Stimulated activated CD8-positive, alpha-beta memory T cell treated with anti-CD3 and anti-CD28 coated beads, Interleukin-4, amount 100 ng/mL, for 48 hours (primary cell): ENCODE measurements at places on chromosomes 12 and 14.
A peak's percentile ranks its signal among the peaks of the same experiment; 100 is the strongest.

GRCh38 chr14:103521438-103521950 is 1.1 kb downstream of the CKB start:
- no peak for DNase-seq

GRCh38 chr14:72812292-72812851 is 81.5 kb downstream of the DPF3 start:
- DNase-seq = no peak

GRCh38 chr12:91113621-91114020 is 2.3 kb upstream of the LUM start:
- DNase-seq = no peak

GRCh38 chr12:109796057-109796456 is 37.1 kb downstream of the TRPV4 start:
- DNase-seq = no peak

GRCh38 chr14:85037411-85037810 is 492.5 kb upstream of the FLRT2 start:
- DNase-seq = no peak

- no peak for DNase-seq
Measured at GRCh38 chr14:58584383-58584782, 53.4 kb upstream of the DACT1 start.

DNA sequence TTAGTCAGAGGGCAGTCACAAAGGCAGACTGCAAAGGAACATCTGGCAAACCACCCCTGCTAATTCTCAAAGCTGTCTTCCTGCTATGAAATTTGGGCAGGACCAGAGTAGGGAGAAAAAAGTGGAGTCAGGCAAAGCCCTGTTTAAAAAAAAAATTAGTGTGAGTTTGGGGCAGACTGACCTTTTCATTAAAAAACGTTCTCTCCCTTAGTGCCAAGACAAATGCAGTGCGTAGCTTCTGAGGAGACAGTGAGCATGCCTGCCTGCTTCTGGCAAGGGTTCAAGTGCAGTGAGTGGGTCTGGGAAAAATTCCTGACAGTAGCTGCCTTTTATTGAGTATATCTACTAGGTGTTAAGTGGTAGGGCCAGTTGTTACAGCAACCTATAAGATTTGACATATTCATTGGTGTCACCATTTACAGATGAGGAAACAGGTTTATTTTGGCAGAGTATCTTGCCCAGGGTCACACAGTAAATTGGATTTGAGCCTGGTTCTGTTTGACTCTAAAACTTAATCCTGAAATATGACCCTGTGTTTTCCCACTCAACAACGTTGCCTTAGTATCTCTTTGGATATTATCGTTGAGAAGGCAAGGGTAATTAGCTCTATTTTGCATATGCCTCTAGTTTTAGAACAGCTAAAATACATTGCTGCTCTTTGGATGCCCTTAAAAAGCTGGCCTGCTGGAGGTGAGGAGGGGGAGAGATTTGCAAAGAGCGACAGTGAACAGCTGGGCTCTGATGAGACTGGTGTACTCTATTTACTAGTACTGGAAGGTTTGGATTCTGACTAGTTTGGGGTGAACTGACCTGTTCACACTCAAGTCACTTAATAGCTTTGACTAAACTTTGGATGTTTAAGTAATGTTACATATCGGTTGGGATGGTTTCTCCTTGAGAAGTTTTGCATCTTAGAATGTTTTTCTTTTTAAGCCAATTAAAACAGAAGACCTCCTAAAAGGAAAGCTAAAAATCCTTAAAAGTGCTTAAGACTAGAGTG is 72.8 kb downstream of the PAPOLA start:
- DNase-seq = no peak

DNA sequence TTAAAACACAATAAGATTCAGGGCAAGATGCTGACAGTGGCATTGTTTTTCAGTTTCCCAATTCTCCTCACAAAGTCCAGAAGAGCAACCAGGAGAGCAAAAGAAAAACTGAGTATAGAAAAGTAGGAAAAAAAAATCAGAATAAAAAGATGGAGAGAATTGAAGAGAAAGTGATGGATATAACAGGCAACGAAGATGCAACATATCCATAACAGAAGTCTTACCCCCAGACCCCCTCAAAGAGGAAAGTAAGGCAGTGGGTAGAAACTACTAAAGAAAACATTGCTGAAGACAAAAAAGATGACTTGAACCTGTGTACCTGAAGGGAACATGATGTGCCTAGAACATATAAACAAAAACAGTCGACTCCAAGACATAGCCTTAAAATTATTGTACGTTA is 10.6 kb downstream of the TCL1A start:
- DNase-seq = no peak

- no peak for DNase-seq
Measured at GRCh38 chr12:14836336-14837210, 6.8 kb downstream of the ART4 start.

DNA sequence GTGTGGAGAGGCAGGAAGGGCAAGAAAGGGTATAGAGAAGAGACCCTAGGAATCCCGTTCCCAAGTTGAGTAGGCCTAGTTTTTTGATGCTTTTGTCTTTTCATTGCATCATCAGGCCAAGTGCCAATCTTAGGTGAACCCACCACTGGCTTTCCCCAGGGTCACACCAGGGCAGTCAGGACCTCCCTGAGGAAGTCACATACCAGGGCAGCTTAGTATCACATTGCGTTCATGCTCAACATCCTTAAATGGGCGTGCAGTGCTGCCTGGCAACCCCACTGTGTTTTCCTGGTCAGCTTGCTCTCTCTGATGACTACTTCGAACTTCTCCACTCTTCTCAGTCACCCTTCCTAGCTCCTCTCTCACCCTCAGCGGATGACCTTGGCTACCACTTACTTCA is 9.0 kb downstream of the ASIC1 start:
- DNase-seq = no peak

DNA sequence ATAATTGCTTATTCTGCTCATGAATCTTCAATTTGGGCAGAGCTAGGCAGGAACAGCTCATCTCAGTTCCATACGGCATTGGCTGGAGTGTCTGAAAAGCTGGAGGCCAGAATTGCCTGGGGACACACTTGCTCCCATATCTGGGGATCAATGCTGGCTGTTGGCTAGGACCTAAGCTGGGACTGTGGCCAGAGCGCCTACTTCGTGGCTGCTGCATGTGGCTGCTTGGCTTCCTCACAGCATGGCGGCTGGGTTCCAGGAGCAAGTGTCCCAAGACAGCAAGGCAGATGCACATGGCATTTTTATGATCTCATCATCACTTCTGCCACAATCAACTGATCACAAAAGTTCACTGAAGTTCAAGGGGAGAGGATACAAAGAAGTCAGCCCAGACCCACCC is 200.2 kb downstream of the TTC8 start:
- DNase-seq = no peak

DNA sequence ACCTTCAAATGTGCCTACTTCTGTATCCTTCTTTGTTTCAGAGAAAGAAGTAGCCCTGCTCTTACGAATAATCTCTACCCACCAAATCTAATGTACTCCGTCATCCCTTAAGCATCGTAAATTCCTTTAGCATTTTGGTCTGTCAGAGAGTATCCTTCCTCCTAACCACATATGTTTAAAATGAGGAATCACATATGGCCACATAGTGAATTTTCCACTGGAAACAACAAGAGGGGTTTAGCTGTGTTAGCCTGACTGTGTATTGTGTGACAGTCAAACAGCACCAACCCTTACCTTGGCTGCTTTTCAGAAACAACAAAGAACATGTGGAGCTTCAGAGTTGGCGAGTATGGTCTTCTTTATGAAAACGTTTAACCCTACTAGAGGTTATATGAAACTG is 5.5 kb downstream of the LUM start:
- no peak for DNase-seq

DNA sequence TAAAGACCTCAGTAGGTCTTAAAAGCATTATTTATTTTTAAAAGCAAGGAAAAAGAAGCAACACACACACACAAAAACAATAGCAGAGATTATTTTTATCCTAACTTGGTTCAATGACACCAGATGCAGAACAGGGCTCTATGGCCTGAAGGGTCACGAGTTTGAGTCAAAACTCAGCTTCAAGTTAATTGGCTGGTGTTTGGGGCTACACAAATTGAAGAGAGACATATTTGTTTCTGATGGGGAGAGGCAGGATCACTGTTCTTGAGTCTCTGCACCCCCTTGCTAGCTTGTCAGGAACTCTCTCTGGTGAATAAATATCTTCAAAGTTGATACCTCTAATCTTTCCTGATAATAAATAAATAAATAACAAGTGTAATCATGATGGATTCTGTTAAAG is 466.1 kb downstream of the PRKD1 start:
- no peak for DNase-seq

- DNase-seq = no peak
Measured at GRCh38 chr14:22479132-22479531, 109.9 kb downstream of the DAD1 start.

DNA sequence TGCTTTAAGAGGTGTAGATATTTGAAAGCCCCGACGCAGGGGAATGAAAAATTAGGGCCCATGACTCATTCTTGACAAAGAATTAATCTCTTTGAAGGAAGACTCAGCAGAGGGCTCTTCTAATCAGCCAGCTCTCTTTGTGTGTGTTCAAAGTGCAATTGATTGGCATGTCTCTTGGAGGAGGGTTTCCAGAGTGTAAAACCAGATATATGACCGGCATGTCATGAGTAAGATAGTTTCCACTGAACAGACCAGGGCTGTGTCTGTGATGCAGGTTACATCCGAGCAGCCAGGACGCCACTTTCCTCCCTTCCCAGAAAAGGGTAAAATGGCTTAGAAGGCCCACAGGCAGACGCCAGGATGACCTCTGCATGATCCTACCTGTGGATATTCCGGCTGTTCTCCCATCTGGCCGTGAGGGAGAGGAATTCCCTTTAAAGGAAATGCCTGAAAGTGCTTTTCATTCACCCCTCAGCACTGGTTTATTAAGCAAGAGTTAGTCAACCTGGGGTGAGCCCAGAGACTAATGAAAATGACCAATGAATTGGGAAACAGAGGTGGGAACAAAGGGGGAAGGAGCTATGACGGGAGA is 7.2 kb upstream of the KRT75 start:
- no peak for DNase-seq

GRCh38 chr14:22276913-22277816 is 311.9 kb downstream of the DAD1 start:
- DNase-seq = no peak

GRCh38 chr14:80136358-80136757 is 74.9 kb downstream of the DIO2 start:
- no peak for DNase-seq

GRCh38 chr14:47194055-47194454 is 481.4 kb downstream of the MDGA2 start:
- DNase-seq = no peak

- DNase-seq = no peak
Measured at GRCh38 chr12:63319386-63319785, 168.4 kb upstream of the AVPR1A start.

GRCh38 chr14:104359969-104360442 is 219.6 kb upstream of the C14orf180 start:
- no peak for DNase-seq

- DNase-seq = peak; percentile 84
Measured at GRCh38 chr12:108838194-108839017, 19.0 kb downstream of the SSH1 start.

DNA sequence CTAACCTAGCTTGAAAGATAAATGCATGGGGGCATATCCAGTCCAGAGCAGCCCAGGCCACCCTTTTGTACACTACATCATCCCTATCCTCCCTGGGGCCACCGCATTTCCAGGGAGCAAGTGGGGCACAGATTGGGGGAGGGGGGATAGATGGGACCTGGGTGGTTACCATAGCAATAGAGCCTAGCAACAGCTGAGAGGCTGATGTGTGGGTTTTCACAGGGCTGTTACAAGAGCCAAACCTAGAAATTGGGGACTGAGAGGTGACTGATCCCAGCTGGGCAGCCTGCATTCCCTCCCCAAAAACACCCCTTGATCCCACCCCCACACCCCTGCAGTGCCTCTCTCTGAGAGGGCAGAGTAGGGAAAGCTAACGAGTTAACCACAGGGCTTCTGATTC is 3.7 kb upstream of the ZNF384 start:
- DNase-seq = no peak

GRCh38 chr12:27164330-27165040 is 79.6 kb upstream of the STK38L start:
- no peak for DNase-seq

GRCh38 chr14:102662636-102663430 is 70.4 kb downstream of the RCOR1 start:
- no peak for DNase-seq
